ENCODE measurements at places on chromosomes 7 and 10.

DNA sequence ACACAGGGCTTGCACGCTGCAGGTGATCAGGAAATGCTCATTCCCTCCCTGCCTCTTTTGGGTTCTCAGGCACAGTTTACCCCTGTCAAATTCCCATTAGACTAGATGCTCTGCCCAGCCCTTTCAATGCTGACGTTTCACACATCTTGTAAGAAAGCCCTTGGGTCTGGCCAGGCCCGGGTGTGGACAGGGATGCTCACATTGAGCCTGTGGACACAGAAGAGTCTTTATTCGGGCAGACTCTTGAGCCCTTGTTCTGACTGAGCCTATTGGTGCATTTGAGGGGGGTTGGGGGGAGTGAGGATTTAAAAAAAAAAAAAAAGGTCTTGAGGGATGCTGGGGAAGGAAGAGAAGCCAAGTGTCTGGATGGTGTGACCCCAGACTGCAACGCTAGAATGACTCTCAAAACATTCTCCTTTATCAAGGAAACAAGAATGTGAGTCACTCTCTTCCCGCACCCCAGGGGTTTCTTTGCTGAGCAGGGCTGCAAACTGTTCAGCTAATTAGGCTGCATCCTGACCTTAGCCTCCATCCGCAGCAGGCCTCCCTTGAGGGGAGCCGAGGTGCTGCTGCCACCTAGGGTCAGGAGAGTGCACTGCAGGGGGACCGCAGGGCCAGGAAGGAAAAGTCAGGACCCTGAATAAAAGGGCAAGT lies 53.6 kb upstream of the TMEM72 start:
- peak; percentile 21 for DNase-seq

- DNase-seq = no peak
Measured at GRCh38 chr7:50962281-50962883, 179.7 kb upstream of the GRB10 start.

- DNase-seq = no peak
Measured at GRCh38 chr10:86647773-86648703, 6.3 kb upstream of the OPN4 start.

GRCh38 chr7:20241911-20242261 lies 24.7 kb upstream of the MACC1 start:
- no peak for DNase-seq

GRCh38 chr10:116408719-116409118 lies 18.9 kb upstream of the PNLIPRP3 start:
- DNase-seq = no peak

DNA sequence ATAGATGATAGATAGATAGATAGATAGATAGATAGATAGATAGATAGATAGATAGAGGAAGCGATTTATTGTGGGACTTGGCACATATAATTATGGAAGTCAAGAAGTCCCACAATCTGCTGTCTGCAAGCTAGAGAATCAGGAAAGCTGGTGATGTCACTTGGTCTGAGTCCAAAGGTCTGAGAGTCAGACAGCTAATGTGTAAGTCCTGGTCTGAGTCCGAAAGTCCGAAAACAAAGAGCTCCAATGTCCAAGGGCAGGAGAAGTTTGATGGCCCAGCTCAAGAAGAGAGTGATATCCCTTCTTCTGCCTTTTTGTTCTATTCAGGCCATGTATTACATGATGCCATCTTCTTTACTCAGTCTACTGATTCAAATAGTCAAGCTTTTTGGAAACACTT lies 53.8 kb upstream of the TCF7L2 start:
- DNase-seq = no peak

DNA sequence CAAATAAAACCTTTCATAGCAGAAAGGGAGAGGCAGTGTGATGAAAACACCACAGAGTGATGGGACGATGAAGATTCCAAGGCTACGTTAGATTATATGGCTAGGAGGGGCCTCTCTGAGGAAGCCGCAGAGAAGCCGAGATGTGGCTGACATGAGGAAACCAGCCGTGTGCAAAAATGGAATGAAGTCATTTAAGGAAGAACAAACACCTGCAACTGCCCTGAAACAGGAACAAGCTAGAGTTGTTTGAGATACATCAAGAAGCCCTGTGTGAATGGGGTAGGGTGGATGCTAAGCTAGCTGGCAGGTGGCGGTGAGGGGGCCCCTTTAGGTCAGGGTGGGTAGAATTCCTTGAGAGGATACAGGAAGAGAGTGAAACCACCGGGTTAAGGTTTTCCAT lies 129.5 kb downstream of the KLF6 start:
- no peak for DNase-seq

Data from CD4-positive, alpha-beta T cell treated with Interferon alpha-2 for 1 hour (primary cell).